ENCODE measurements at places on chromosomes 16 and 17.

DNA sequence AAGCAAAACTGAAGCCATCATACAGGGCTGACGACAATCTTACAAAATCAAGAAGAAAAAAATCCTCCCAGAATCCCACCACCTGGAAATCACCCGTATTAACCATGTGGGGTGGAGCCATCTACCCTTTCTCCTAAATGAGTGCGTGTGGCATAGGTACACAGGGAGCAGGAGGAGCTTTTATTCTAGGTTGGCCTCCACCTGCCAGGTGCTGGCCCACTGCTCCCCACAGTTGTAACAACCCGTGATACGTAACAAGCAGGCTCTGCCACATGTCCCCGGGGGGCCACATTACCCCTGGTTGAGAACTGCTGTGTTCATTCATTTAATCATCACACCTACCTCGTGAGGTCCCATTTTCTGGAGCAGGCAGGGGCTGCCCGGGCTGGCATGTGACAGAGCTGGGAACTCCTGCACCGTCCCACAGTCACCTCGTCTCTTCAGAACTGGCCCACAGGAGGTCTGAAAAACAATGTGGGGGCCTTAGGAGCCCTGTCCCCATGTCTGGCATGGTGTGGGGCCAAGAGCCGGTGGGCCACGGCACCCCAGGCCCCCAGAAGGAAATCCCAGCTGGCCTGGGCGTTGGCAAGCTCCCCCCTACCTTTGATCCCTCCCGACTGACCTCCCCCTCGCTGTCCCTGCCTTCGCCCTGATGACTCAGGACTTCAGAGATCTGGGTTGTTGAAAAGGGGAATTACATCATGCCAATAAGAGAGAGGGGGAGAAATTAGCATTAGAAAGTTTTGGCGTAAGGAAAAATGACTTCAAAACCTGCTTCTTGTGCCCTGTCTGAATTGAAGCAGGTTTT is 12.9 kb downstream of the CMIP start:
- DNase-seq: peak; percentile 70

GRCh38 chr16:12853972-12854371 is 47.4 kb upstream of the SHISA9 start:
- DNase-seq: no peak

DNA sequence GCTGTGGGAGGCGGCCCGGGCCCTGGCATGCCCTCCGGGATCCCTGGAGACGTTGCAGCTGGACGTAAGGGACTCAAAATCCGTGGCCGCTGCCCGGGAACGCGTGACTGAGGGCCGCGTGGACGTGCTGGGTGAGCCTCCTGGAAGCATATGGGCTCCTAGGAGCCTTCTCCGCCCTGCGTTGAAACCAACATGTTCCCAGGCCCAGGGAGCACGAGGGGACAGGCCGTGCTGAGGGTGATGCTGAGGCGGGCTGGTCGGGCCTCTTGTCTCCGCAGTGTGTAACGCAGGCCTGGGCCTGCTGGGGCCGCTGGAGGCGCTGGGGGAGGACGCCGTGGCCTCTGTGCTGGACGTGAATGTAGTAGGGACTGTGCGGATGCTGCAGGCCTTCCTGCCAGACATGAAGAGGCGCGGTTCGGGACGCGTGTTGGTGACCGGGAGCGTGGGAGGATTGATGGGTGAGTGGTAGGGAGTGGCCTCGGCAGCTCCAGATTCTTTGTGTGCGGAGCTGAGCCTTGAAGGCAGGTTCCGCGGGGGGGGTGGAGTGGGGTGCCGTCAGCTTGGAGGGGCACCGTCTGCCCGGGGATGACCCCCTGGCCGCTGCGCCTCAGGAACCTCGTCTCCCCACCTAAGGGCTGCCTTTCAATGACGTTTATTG is 567 bp downstream of the HSD17B1 start:
- DNase-seq: no peak

DNA sequence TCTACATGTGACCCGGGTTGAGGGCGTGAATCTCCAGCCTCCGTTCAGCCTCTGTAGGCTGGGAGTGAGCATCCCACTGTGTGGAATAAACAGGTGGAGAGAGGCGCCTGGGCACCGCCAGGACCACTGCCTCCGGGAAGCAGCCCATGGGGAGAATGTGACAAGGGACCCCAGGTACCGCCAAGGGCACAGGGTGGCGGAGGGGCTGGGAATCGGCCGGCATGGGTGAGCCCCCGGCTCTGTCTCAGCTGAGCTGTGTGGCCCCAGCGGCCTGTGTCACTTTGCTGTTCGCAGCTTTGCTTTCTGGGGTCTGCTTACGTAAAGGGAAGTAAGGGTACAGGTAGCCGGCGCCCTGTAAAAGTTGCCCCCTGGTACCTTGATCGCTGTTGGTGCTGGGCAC is 11.5 kb downstream of the GSE1 start:
- DNase-seq: no peak

- no peak for DNase-seq
Observed at GRCh38 chr17:44773140-44773539, 14.4 kb downstream of the ADAM11 start.

DNA sequence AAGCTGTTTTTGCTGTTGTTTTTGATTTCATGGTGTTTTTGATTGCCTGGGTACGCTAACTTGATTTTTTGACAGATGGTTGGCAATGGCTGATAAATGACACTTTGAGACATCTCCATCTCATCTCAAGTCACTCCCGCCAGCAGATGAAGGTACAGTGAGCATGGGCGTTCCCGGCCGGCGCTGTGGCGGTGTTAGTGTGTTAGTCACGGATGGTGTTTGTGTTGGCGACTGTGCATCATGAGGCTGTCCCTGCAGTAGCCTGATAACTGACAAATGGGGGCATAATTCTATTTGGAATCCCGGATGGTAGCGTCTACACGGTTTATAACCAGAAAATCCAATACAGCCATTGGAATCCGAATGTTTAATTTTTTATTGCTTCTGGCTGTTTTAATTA is 81.6 kb upstream of the ZNF750 start:
- DNase-seq: no peak

DNA sequence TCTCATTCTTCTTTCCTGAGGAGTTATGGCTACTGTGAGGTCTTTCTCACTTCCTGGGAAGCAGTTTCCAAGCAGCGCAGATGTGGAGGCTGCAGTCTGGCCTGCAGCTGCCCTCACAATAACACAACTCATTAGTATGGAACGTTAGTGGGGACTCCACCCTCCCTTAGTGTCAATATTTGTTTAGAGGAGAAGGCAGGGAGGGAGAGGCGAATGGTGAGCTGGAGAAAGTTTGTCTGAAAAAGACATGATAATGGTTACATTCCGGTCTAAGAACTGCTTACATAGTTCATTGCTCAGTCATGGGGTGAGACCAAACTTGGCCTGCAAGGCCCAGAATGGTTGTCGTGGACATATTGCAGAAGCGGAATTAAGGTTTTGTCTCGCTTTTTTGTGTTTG is 170.2 kb downstream of the HS3ST3B1 start:
- DNase-seq: no peak

DNA sequence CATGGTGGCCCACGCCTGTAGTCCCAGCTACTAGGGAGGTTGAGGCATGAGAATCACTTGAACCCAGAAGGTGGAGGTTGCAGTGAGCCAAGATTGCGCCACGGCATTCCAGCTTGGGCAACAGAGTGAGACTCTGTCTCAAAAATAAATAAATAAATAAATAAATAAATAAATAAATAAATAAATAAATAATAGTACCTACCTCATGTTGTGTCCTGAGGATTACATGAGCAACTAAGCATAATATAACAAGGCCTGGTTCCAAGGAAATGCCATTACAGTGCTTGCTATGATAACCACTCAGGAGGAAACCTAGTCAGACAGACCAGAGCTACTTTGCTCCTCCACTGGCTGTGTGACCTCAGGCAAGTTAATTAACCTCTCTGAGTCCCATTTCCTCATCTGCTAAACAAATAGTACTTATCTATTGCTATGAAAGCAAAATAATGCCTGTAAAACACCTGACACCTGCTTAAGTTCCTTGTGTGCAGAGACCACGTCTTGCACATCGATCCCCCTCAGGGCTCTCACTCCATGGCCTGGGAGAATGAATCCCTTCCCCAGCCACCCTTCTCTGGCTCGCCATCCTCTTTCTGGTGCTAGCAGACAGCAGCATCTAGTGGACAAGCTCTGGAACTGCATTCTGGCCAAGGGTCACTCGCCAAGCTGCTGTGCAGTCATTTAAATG is 7.5 kb downstream of the EPOP start:
- peak; percentile 72 for DNase-seq

DNA sequence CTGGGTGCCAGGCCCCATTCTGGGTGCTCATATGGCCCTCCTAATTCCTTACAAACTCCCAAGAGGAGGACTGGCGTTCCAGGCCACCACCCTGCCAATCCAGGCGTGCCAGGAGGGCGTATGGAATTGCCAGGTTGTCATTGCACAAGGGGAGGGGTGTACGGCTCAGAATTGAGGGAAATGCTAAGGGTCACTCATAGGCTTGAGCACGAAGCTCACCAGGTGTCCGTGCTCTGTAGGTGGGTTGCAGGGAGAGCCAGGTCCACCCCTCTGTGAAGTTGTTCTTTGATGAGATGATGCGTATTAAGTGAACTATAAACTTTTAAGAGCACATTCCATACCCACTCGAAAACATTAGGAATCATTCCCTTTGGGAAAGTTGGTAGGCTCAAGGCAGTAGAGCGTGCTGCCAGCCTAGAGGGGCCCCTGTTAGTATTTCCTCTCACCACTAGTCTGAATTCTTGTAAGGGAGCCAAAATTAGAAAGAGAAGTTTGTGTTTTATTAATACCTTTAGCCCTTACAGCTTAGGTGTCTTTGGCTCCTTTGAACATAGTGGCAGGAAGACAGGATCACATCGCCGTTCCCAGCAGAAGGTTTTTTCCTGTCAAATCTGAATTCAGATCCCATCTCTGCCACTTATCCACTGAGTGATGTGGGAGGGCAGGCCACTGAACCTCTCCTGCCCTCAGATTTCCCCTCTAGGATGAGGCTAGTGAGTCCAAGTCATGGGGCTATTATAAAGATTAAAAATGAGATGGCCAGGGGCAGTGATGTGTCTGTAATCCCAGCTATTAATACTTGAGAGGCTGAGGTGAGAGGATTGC is 38.7 kb upstream of the NFAT5 start:
- no peak for DNase-seq

- peak; percentile 40 for DNase-seq
Observed at GRCh38 chr17:67491009-67491680, 114.1 kb downstream of the PITPNC1 start.

DNA sequence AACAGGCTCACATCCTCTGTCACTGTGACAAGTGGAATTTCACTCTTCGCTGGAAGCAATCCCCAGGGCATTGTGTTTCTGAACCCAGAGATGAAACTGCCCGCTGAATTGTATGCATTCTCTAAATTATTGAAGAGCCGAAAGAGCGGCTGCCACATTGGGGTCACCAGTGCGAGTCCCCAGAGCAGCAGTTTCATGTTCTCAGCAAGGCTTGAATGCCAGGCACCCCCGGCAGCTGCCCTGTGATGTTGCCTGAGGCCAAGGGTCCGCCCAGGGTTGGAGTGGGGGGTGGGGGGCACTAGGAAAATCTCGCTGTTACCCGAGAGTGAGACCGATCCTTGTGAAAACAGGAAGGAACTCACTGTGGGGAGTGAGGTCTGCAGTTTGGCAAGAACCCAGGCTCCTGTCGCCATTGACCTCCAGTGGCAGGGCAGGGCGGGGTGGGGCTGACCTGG is 20.7 kb upstream of the BCAR1 start:
- DNase-seq: peak; percentile 12

GRCh38 chr16:72989579-72990551 is 58.1 kb downstream of the ZFHX3 start:
- peak; percentile 47 for DNase-seq

- DNase-seq: no peak
Observed at GRCh38 chr16:56603589-56603988, 4.8 kb upstream of the MT2A start.

- DNase-seq: no peak
Observed at GRCh38 chr16:19523184-19523558, 571 bp upstream of the CCP110 start.

GRCh38 chr17:7018331-7018964 is 4.4 kb upstream of the BCL6B start:
- DNase-seq: no peak

GRCh38 chr16:12398683-12399047 is 405.0 kb downstream of the CPPED1 start:
- DNase-seq: no peak

DNA sequence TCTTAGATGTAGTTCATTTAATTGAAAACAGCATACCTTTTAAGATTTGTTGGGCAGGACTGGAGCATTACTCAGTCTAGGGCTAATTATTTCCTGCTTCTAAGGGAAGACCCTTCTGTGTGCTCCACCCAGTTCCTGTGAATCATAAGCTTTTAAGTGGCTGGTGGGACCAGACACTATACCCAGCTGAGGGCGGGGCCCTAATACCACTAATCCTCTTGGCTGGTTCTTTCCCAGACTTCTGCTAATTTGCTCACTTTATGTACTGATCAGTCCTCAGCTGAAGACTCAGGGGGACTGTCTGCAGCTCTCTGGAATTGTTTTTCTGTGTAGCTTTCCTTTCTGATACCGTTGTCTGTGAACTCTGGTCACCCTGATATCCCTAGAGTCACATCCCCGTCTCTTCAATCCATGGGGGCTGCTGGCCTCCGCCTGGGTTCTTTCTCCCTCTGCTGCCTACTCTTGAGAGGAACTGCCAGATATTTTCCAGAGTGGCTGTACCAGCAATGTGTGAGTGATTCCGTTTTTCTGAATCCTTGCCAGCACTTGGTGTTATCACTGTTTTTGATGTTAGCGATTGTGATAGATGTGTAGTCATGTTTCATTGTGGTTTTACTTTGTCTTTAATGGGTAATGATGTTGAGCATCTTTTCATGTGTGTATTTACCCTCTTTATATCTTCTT is 35.1 kb downstream of the MFSD11 start:
- peak; percentile 34 for DNase-seq

DNA sequence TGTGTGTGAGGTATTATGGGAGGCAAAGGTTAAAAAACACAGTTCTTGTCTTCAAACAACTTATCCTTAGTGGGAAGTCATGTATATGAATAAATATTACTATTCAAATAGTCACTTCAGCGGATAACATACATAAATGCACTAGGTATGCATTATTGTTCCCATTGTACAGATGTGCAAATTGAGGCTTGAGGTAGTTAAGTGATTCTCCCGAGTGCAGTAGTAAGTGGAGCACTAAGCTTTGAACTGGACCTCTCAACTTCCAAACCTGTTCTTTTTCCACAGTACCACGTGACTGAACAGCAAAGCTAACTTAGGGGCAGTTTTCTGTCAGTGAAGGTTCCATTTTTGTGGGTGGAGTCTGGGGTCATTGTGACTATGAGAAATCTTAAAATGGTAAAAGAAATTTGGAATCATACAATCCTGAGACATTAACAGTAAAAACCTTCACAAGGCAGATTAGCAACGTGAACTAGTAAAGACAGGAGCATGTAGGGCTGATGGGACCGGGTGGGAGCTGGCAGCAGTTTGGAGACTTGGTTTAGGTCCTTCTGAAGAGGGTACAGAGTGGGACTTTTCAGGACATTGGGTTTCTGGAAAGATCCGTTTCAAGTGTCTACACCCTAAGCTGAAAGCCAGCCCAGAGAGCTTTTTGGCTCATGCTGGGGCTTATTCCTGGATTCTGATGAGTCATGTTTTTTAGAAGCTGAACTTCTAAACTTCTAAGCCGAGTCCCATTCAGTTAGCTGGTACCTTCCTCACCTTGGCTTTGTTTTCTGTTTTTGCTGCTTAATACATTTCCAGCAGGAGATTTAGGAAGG is 204.9 kb downstream of the PRKCA start:
- no peak for DNase-seq

All from CD14-positive monocyte (primary cell).